Hair follicle dermal papilla cell (primary cell): ENCODE measurements at places on chromosomes 2 and 18. TPM values are rescaled to one million over a fixed set of nuclear protein-coding genes. Genes with fewer than 3 reads are reported as not detected.

Gene UGT1A8
- not detected in 2 replicates for total RNA-seq

Gene KLHL29
- total RNA-seq, result 1.5 and 2.8 TPM in 2 replicates

Gene DSC3
- total RNA-seq, result 0.24 and 1.3 TPM in 2 replicates

Gene ABCG8
- total RNA-seq, result not detected in 2 replicates

Gene FEV
- total RNA-seq, result not detected in 2 replicates

Gene LRRC30
- not detected in 2 replicates for total RNA-seq

Gene UGT1A10
- total RNA-seq, result not detected in 2 replicates

Gene SCG2
- total RNA-seq, result 0.12 and 0.32 TPM in 2 replicates

Gene DSG1
- total RNA-seq, result not detected in 2 replicates

Gene NT5DC4
- total RNA-seq, result not detected in 2 replicates

Gene GALR1
- under 0.01 TPM in 1 of 2 replicates, not detected in the other for total RNA-seq

Gene CHST9
- total RNA-seq, result not detected in 2 replicates

Gene HS6ST1
- total RNA-seq, result 102 and 153 TPM in 2 replicates

Gene ZNF396
- 1.1 and 1.2 TPM in 2 replicates for total RNA-seq

Gene SNED1
- 104 and 209 TPM in 2 replicates for total RNA-seq

Gene IGFBP5
- 206 and 734 TPM in 2 replicates for total RNA-seq

Gene PLA2R1
- 30.8 and 37.5 TPM in 2 replicates for total RNA-seq

Gene GNAL
- 0.85 and 1.3 TPM in 2 replicates for total RNA-seq

Gene IL1RN
- total RNA-seq, result 0.16 and 0.61 TPM in 2 replicates

Gene TCF7L1
- 5.1 and 5.2 TPM in 2 replicates for total RNA-seq

Gene MYCN
- not detected in 2 replicates for total RNA-seq

Gene KIAA2012
- not detected in 2 replicates for total RNA-seq

Gene SLC23A3
- 0.85 and 1.5 TPM in 2 replicates for total RNA-seq

Gene UGGT1
- total RNA-seq, result 67.8 and 76.3 TPM in 2 replicates

Gene RSAD2
- total RNA-seq, result 3.3 and 5.0 TPM in 2 replicates

Gene SAP130
- total RNA-seq, result 7.2 and 12.2 TPM in 2 replicates

Gene ATG9A
- 63.0 and 63.8 TPM in 2 replicates for total RNA-seq

Gene CTAGE1
- total RNA-seq, result not detected in 2 replicates

Gene SGPP2
- total RNA-seq, result 0.12 and 0.32 TPM in 2 replicates

Gene B3GNT7
- total RNA-seq, result 0.12 and 0.65 TPM in 2 replicates

Gene TRIM43
- not detected in 2 replicates for total RNA-seq
